ENCODE measurements at places on chromosomes 11 and 22.

- no peak for DNase-seq
Observed at GRCh38 chr11:66912911-66913310, 45.3 kb downstream of the PC start.

- no peak for DNase-seq
Observed at GRCh38 chr22:45104313-45104712, 59.4 kb upstream of the NUP50 start.

DNA sequence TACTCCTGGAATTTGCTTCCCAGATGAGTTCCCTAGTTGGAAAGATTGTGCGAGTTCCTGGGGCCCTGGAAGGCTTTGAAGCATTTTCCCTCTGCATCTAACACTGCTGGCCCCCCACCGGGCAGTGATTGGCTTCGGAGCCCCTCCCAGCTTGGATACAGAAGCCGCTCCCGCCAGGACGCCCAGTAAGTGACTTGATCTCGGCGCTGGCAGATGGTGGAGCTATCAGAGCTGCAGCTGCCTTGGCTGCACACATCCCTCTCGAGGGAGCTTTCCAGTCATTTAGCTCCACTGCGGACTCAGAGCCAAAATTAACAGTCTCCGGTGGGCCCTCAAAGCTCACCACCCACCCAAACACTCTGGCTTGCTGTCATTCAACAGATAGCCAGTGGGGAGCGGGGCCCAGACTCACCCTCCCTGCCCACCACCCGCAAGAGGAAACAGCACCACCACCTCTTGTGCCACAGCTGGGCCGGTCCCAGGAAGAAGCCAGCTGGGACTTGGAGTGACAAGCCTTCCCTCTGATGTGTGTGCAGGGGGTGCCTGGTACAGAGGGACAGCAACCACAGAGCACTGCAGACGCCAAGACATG lies 162.3 kb downstream of the TRIM29 start:
- DNase-seq, result no peak

DNA sequence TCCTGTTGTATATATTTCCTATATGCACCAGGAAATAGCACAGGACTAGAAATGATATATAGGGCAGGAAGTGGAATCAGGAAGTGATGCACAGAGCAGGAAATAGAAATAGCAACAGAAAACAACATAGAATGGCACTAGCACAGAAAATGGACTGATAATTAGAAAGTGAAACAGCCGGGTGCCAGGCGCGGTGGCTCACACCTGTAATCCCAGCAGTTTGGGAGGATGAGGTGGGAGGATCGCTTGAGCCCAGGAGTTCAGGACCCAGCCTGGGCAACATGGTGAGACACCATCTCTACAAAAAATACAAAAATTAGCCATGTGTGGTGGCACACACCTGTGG lies 10.0 kb upstream of the RELT start:
- DNase-seq, result no peak

DNA sequence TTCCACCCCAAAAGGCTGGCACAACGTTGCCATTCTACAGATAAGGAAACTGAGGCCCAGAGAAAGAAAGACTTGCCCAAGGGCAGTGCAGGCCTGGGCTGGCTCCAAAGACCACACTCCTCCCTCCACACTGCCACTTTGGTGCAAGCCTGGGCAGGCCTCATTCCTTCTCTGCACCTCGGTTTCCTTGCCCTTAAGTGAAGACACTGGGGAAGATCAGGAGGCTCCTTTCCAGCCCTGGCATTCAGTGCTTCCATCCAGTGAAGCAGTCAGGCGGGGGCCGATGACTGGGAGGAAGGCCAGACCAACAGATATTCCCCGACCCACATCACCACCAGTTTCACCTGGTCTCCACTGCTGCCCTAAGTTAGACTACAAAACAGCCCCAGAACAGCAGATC lies 18.3 kb upstream of the TCF20 start:
- DNase-seq, result no peak

DNA sequence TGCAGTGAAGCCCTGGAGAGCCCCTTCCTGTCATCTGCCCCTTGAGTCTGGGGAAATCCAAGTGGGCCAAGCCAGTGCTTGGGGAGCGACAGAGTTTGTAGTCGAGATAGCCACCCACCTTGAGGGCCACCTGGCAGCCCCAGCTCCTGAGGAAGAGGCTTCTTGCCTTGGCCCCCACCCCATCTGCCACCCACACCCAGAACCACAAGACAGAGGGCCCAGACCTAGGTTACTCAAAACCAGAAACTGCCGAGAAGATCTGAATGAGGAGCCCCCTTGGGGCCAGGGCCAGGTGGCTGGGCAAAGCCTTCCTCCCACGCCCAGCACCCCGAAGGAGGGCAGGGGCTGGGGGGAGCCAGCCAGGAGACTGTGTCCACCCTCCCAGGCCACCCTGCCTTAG lies 18.8 kb upstream of the PRR5 start:
- no peak for DNase-seq

GRCh38 chr11:44941259-44942021 lies 9.2 kb downstream of the TP53I11 start:
- no peak for DNase-seq

Measured in AG04450 (cell line).